ENCODE measurements at places on chromosomes 5 and 9. TPM values are rescaled to one million over a fixed set of nuclear protein-coding genes. Genes with fewer than 3 reads are reported as not detected.

Gene INIP
- polyA plus RNA-seq = 53.5 TPM

Gene SGTB
- 9.6 TPM for polyA plus RNA-seq

Gene ELAVL2
- polyA plus RNA-seq = 106 TPM

Gene ACOT12
- polyA plus RNA-seq = 3.0 TPM

Gene TAF1L
- not detected for polyA plus RNA-seq

Gene RALGPS1
- 38.9 TPM for polyA plus RNA-seq

Gene LEAP2
- 1.6 TPM for polyA plus RNA-seq

Gene PTGES
- polyA plus RNA-seq = 1.2 TPM

Gene PHYHD1
- polyA plus RNA-seq = not detected

Gene SPTLC1
- 67.1 TPM for polyA plus RNA-seq

Gene EIF4EBP3
- not detected for polyA plus RNA-seq

Gene FRRS1L
- 20.4 TPM for polyA plus RNA-seq

Gene NELFB
- polyA plus RNA-seq = 64.7 TPM

Gene TLX3
- not detected for polyA plus RNA-seq

Gene TRIP13
- polyA plus RNA-seq = 2.6 TPM

Gene CD274
- 0.16 TPM for polyA plus RNA-seq

Gene SPINK7
- not detected for polyA plus RNA-seq

Gene ST8SIA4
- 14.9 TPM for polyA plus RNA-seq

Gene LCN15
- polyA plus RNA-seq = not detected

Gene DND1
- 4.4 TPM for polyA plus RNA-seq

Gene F2RL2
- polyA plus RNA-seq = not detected

Gene DEPDC1B
- 7.1 TPM for polyA plus RNA-seq

Gene SURF6
- polyA plus RNA-seq = 20.7 TPM

Gene DOCK8
- not detected for polyA plus RNA-seq

Gene NR5A1
- 2.4 TPM for polyA plus RNA-seq

Gene PCDHGA9
- not detected for polyA plus RNA-seq

Gene PCDHA6
- polyA plus RNA-seq = 3.6 TPM

Gene ATOX1
- polyA plus RNA-seq = 79.9 TPM

Gene PIP5KL1
- polyA plus RNA-seq = 5.2 TPM

Gene TEK
- not detected for polyA plus RNA-seq

Gene SHC3
- polyA plus RNA-seq = 22.9 TPM

Gene PCDHGB4
- polyA plus RNA-seq = 13.0 TPM

Gene RPL12
- 862 TPM for polyA plus RNA-seq

Gene AFF4
- 54.0 TPM for polyA plus RNA-seq

Gene PDE6A
- not detected for polyA plus RNA-seq

Measured in neural cell (in vitro differentiated cells).